Cortex of kidney (tissue), 1 donor: ENCODE measurements at places on chromosomes 16 and 17.

- DNase-seq: no peak
Observed at GRCh38 chr17:64244165-64244564, 18.9 kb downstream of the TEX2 start.

GRCh38 chr17:70329721-70330120, 160.4 kb downstream of the KCNJ2 start:
- DNase-seq: no peak

GRCh38 chr17:75116737-75117136, 7.0 kb downstream of the ARMC7 start:
- no peak for DNase-seq

DNA sequence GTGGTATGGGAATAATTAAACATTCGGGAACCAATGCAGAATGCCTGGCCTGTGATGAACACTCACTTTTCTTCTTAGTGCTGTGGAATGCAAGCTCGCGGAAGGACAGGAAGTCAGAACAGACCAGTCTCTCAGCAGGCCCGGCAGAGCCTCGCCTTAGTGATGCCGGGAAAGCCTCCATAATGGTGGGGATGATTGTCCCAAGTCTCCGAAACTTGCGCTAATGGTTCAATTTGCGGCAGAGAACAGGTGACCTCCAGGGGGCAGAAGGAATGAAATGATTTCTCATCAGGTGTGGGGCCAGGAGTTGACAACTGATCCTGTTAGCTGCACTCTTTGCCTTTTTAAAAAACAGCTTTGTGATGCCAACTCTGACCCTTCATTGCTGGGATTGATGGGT, 170.6 kb downstream of the GSG1L start:
- DNase-seq: no peak

DNA sequence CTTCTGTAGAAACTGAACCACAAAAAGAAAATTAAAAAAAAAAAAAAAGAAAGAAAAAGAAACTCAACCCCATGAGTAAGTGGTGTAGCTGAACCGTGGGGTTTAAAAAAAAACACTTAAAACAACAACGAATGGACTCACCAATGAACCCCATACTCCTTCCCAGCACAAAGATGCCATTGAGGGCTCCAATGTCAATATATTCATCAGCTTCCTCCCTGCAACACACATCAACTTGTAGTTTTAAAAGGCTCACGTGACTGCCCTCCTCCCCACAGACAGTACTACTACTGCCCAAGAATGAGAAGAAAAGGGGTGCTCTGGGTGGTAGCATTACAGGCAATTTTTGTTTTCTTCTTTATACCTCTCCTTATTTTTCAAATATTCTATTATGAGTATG, 3.3 kb upstream of the KLHL11 start:
- DNase-seq: no peak

DNA sequence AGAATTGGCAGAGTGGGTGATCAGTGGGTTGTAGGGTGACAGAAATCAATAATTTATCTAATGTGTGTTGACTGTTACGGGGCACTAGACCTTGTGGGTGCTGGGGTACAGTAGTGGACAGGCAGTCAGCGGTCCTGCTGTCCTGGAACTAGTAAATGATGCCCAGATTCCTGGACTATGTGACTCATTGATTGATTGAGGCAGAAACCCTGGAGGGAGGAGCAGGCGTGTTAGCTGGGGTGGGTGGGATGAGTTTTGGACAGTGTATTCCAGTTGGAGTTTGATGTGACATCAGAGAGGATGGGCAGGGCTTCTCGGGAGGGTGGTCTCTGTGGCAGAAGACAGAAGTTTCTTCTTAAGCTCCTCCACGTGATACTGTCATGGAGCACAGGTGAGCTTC, 24.4 kb downstream of the PRMT7 start:
- DNase-seq: no peak

DNA sequence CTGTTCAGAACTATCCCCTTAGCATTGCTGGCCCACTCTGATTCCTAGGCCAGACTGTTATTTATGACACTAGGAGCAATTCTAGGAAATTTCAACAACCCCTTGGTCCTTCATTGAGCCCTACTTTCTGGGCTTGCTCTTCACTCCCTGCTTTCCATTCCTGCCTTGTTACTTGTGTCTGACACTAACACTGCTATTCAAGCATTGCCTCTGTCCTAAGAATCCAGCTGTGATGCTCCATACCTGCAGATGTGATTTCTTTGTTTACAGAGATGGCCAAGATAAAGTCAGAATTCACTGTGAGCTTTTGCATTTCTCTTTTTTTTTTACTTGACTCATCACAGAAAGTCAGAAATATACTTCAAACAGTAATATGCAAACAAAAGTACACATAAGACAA, 377.2 kb upstream of the GOT2 start:
- no peak for DNase-seq
